ENCODE measurements at places on chromosomes 2 and 18.

DNA sequence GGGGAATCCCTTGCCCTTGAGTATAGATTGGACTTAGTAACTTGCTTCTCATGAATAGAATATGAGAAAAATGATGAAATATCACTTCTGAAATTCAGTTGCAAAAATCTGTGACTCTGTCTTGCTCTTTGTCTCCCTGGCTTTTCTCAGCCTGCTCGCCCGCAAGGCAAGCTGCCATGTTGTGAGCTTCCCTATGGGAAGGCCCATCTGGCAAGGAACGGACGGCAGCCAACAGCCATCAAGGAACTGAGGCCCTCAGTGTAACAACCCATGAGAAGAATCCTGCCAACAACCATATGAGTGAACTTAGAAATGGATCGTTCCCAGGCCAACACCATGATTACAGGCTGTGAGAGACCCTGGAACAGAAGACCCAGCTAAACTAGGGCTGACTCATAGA, 58.4 kb upstream of the PGAP1 start:
- no peak for DNase-seq

DNA sequence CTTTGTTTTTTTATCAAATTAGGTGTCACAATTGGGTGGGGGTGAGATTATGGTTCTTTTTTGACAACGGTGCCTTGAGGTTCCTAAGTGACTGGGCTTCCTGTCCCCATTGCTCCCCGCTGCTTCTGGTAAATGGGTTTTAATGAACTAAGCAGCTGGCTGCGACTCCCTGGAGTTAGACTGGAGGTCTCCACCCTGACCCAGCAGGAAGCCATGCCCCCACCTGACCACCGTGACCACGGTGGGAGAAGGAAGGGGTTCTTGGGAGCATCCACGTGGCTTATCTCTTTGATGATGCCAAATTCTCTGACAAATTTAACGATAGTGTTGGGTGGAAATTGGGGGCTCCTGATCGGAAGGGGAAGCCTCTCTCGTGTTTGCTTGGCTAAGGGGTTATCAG, 12.2 kb downstream of the CNDP2 start:
- DNase-seq = no peak

GRCh38 chr18:31648458-31648857, 35.9 kb downstream of the B4GALT6 start:
- DNase-seq = no peak

GRCh38 chr2:189519631-189520387, 60.8 kb downstream of the SLC40A1 start:
- DNase-seq = no peak

- DNase-seq = no peak
These were observed 79.3 kb downstream of the FBXO15 start for GRCh38 chr18:74068296-74068695.

DNA sequence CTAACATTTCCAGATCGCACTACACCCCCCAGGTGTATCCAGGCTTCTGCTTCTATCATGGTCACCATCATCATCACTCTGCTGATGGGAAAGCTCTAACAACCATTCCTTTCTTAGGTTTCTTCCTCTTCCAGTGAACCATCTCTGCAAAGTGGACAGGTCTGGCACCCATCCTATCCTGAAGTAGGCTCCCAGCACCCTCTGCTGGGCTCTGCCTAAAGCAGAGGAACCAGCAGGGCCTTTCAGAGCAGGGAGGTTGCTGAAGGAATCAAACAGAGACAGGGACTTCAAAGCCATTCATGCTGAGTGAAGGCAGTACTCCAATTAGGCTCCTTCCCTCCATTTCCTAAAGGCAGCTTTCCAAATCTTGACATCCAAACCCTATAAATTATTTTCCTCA, 27.2 kb upstream of the SATB2 start:
- no peak for DNase-seq
